ENCODE measurements at places on chromosomes 2 and 18.

DNA sequence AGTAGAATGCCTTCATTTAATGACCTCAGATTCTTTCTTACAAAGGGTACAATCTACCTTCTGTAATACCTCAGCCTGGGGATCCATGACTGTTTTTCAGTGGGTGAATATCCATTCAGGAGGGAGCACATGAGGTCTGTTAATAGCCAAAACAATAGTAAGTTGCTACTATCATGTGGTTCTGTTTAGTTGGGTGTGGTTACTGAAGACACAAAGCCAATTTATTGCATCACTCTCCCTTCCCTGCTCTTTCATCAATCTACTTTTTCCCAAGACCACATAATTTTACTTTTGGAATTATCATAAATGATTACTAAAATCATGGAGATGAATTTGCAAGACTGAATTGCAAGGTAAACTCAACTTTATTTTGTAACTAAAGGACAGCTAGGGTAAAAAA is 254.2 kb downstream of the GALNT13 start:
- DNase-seq, result no peak

- no peak for DNase-seq
These were observed 108.0 kb upstream of the SP5 start for GRCh38 chr2:170607171-170607570.

DNA sequence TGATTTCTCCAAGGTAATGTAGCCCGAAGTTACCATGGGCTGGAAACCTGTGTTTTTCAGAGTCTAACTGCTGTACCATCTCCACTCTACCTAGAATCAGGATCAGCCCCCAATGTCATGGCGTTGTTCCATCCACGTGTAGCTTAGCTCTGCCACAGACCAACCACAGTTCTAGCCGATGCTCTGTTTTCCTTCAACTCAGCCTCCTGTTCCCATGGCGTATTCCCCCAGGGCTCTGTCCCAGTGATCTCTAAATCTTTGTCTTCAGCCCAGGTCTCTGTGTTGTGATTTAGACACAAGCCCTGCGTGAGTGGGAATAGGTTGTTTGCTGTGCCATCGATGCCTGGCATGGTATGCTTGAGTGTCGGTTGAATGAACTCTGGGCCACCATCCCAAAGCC is 53.4 kb downstream of the LPIN1 start:
- DNase-seq, result no peak

DNA sequence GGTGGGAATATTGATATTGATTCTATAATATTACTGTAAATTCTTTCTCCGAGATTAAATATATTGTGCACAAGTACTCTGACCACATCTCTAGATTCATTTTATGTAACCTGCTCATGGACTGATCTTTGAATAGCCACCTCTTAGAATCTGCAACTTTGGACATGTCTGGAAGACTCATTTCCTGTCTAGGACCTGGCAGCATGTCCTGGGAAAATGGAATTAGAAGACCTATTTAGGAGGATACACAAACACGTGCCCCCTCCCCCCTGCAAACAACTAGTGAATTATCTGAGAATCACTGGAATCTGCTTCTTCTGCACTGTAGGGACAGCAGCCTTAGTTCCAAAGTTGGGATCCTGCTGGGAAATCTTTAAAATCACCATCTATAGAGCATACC is 94.1 kb downstream of the UBE2E3 start:
- no peak for DNase-seq

GRCh38 chr2:29480426-29480825 is 365.2 kb downstream of the CLIP4 start:
- no peak for DNase-seq

DNA sequence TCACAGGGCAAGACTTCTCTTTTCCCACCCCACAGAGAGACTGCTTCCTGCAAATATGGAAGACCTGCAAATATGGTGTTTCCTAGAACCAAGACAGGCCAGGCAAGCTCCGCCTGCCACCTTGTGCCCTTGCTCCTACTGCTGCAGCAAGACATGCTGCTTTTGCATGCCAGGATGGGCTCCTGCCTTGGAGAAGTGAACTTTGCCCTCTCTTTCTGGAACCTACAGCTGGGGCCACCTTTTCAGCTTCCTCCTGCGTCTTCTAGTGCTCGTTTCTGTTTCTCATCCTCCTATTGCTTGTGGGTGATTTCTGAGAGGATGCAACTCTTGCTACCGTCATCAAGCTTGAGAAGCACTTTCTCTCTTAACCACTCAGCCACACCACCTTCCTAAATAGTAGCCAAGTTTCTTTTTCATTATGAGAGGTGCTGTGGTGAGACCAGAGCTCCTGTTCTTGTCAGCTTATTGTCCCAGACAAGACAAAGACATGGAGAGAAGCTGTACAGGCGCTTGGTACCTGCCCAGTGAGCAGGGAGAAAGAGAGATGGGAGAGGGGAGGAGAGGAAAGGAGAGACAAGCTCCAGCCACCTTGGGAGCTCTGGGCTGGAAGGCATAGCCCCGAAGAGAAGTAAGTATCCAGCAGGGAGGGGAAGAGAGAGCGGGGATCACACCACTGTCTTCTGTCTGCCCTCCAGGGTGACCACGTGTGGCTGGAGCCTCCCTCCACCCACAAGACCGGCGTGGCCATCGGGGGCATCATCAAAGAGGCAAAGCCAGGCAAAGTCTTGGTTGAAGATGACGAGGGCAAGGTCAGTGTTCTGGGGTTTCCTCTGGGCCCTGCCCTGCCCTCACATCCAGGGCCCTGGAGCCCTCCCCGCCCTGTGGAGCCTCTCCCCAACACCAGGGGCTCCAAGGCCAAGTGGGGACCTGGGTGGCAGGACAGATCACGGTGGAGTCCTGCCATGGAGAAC is 28.3 kb downstream of the MYO7B start:
- DNase-seq, result no peak

GRCh38 chr2:85846411-85846810 is 42.4 kb downstream of the ST3GAL5 start:
- DNase-seq, result no peak

- no peak for DNase-seq
These were observed 347.5 kb upstream of the GALNT5 start for GRCh38 chr2:156909983-156910382.

GRCh38 chr18:62982600-62983251 is 267.4 kb downstream of the PHLPP1 start:
- DNase-seq, result peak; percentile 13

- DNase-seq, result no peak
These were observed 13.2 kb downstream of the RALBP1 start for GRCh38 chr18:9488538-9488937.

DNA sequence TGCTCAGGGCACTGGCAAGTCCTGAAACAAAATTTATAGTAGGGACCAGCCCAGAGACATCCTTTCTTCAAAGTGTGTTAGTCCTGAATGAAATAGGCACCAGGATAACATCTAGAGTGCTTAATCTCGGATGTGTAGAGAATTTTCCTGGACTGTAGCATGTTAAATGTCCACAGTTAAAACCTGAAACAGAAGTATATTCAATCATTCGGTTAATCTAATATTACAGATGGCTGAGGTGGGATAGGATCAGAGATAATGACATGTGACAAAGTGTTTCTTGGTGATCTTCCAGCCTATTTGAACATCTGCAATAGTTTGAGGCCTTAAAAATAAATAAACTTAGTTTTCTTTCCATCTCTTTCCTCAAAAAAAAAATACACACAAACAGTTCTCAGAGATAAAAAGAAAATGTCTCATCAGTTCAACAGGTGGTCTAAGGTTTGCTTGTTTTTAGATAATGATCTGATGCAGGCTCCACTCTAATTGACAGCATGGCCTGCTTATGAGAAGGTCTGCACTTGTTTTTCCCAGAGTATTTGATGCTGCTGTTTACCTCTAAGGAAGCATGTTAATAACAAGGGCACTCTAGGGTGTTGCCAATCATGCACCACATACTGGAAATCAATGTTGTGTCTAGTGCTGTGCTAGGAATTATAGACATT is 25.9 kb downstream of the CNTNAP5 start:
- DNase-seq, result no peak

DNA sequence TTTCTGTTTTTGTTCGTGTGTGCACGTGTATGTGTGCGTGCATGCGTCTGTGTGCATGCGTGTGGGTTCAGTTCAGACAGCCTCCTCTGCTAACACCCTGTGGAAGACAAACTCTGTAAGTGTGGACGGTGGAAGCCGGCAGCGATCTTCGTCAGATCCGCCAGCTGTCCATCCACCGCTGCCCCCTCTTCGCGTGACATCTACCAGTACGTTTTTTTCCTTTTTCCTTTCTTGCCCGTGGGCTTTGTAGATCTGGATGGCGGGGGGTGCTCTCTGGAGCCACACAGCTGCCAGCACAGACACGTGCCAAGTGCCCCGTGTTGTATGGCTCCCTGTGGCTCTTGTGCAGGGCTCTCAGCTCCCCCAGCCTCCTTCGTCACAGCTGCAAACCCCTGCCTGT is 32.3 kb downstream of the ITGB1BP1 start:
- no peak for DNase-seq

GRCh38 chr18:38887671-38888020 is 1322.0 kb upstream of the CELF4 start:
- no peak for DNase-seq

GRCh38 chr2:156784020-156784701 is 348.0 kb downstream of the GPD2 start:
- DNase-seq, result no peak

GRCh38 chr18:64099244-64099643 is 49.6 kb downstream of the LINC00305 start:
- DNase-seq, result no peak

DNA sequence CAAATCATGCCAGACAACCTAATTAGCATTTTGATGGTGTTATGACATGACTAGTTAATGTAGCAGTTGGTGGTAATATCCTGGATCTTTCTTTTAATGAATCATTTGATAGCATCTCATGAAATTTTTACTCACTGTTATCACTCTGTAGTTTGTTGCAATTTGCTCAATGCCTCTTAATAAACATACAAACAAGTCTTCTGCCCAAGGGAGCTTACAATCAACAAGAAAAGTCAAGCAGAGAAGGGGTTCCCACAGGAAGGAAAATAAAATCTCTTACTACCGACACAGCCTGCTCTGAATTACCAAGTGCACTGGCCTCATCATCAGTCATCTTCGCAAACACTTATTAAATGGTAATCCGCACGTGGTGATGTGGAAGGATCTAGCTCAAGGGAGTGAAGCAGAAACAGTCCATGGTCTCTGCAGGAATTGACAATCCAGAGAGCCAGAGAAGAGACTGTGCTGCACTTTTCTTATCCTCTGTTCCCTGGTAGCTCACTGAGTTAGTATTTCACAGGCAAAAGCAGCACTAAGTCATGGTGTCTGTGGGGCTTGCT is 263.5 kb downstream of the EPHA4 start:
- no peak for DNase-seq

DNA sequence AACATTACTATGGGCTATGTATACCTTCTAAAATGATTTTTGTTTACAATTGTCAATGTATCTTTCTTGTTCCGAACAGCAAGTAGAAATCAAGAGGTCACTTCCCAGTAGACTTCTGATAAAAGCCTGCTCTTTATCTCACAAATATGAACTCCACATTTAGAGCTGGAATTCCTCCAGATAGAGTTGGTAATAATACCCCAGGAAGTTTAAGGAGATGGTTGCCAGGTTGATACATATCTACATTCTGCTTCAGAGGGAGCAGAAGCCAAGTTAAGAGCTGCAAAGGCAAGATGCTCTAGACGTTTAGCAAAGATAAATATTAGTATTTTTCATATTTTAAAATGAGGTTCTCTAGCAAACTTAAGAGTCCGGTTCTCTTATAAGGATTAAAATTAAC is 267.0 kb downstream of the ERBB4 start:
- no peak for DNase-seq

GRCh38 chr18:79573921-79574491 is 105.6 kb upstream of the CTDP1 start:
- DNase-seq, result no peak

- no peak for DNase-seq
These were observed 82.1 kb downstream of the OLA1 start for GRCh38 chr2:174166261-174166660.

DNA sequence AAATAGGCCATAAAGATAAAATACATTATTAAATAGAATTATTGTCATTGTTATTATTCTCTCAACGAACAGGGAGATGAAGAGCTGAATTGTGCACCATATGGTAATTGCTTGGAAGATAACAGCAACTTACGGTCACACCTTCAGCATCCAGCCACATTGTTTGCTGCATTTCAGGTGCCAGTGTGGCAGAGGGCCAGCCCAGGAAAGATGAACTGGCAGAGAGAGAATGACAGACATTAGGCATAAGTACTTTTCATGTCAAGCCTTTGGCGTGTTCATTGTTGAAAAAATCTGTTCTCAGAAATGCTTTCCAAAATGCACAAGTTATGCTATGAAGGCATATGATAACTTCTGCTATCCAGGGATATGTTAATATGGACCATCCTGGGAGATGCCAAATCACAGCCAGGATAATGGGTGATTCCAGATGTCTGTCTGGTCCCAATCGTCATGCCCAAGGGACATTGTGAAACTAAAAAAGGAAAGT is 748.6 kb upstream of the PIK3C3 start:
- DNase-seq, result no peak

GRCh38 chr18:21265971-21266673 is 24.1 kb downstream of the GREB1L start:
- DNase-seq, result no peak

DNA sequence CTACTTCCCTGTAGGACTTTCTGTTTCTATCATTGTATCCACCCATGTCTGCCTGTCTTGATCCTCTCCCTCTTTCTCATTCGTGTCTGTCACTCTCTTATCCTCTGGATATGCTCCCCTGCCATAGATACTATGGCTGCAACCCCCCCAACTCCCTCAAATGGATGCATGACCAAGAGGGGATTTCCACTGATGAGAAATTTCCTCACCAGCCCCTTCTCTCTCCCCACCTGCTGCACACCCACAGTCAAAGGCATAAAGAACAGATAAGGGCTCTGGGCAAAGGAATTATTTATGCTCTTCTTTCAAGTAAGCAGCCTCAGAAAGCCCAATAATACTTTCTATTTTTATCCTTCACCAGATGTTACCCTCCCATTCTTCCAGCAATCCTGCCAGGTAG is 121.3 kb downstream of the FOXI3 start:
- DNase-seq, result no peak

- DNase-seq, result no peak
These were observed 64.5 kb upstream of the LAPTM4A start for GRCh38 chr2:20115902-20116301.

GRCh38 chr2:69151931-69152330 is 139.0 kb downstream of the ANTXR1 start:
- DNase-seq, result no peak

- DNase-seq, result no peak
These were observed 636.9 kb downstream of the PLCL1 start for GRCh38 chr2:198441246-198441645.

GRCh38 chr18:37845498-37845897 is 279.9 kb upstream of the CELF4 start:
- no peak for DNase-seq

- DNase-seq, result no peak
These were observed 24.6 kb downstream of the KIF1A start for GRCh38 chr2:240795454-240795853.

DNA sequence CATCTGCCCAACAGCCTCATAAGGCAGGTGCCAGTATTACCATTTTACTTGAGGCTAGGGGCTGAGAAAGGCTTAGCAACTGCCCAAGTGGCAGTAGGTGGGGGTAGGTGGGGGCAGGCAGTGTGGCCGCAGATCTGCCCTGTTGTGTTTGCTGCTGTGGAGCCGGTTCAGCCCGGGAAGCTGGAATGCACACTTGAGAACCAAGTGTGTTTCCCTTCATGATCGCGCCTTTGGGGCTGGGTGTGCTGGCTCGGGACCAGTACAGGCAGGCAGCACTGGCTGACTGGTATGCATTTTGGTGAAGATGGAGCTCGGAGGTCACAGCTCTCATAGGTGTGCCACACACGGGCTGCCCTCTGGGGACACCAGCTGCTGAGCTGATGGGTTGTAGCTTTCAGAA is 85.1 kb downstream of the CABLES1 start:
- DNase-seq, result no peak

- peak; percentile 40 for DNase-seq
These were observed 1.4 kb downstream of the PSD4 start for GRCh38 chr2:113175042-113175628.

Measured in stimulated activated CD8-positive, alpha-beta memory T cell treated with anti-CD3 and anti-CD28 coated beads, Interleukin-7, amount 100 ng/mL, for 1 hour (primary cell).